ENCODE measurements at places on chromosomes 5 and 9.

- no peak for DNase-seq
These were observed 18.6 kb upstream of the GLRX start for GRCh38 chr5:95840956-95841705.

GRCh38 chr5:139293202-139293506 lies 386 bp upstream of the MATR3 start:
- DNase-seq: no peak

GRCh38 chr5:116813906-116814305 lies 239.3 kb upstream of the SEMA6A start:
- DNase-seq: no peak

DNA sequence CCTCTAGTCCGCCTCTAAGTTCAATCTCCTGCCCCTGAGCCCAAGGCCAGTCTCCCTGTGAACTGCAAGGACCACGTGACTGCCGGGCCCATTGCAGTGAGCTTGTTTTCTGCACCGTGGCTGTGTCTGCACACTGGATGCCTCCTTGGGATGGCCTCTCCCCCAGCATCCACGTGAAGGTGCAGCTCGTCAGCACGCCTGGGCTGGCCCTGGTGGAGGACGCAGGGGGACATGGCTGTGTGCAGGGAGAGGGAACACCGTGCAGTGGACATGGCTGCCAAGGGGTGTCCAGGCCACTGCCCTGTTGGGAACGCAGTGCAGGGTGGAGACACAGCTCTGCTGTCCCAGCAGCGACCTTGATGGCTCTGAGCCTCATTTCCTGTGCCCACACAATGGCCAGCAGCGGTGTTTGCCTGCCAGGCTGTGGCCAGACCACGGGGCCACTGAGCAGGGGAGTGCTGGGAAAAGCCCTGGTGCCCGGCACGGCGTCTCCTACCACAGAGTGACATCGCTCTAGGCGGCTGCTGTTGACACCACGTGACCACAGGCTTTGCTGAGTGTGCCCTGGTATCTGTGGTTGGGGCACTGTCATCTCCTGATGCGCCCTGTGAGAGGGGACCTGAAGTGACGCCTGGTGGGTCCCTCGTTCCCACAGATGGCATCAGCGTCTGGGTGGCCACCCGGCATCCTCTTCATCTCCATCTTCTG lies 26.9 kb upstream of the EXOC3 start:
- no peak for DNase-seq

GRCh38 chr5:68533051-68533450 lies 317.5 kb downstream of the PIK3R1 start:
- no peak for DNase-seq

DNA sequence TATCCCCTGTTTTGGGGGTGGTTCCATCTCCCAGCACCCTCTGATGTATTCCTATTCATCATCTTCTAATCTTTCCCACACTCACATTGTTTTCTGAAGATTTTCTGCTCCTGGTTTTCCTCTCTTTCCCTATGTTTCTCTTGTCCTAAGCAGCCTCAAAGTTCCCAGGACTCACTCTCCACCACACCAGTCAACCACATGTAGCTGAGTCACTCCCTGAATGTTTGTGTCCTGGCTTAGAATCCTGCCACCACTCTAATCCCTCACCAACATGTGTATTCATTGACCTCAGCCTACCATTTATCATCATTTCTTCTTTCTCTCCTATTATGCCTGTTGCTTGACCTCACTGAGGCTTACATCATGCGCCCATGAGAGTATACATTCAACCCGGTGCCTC lies 282.4 kb upstream of the ADAMTS16 start:
- DNase-seq: peak; percentile 9

GRCh38 chr5:143024228-143024920 lies 254.2 kb downstream of the ARHGAP26 start:
- no peak for DNase-seq

GRCh38 chr5:145979270-145980223 lies 43.2 kb downstream of the SH3RF2 start:
- no peak for DNase-seq

GRCh38 chr5:127642949-127643348 lies 5.9 kb upstream of the CTXN3 start:
- no peak for DNase-seq

DNA sequence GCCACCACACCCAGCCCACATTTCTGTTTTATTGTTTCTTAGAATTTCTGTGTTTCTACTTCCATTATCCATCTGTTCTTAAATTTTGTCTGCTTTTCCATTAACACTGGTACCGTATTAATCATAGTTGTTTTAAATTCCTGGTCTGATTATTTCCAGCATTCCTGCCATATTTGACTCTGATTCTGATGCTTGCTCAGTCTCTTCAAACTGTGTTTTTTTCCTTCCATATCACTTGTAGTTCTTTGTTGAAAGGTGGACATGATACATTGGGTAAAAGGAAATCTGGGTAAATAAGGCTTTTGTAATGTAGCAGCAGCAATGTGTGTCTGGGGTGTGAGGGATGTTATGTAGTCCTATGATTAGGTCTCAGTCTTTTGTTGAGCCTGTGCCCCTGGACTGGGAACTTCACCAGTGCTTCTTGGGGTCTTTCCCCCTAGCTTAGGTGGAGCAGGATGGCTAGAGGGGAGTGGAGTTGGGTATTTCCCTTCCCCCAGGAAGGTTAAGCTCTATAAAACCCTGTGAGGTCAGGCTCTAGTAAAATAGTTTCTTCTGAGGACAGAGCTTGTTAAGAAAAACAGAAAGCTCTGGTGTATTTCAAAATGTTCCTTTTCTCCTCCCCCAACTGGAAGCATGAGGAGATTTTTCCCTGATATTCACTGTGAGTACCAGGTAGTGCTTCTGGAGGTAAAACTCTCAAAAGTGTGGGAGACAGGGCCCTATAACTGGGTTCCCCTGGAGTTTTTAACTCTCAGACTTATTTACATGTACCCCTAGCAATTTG lies 10.1 kb upstream of the TMOD1 start:
- no peak for DNase-seq

DNA sequence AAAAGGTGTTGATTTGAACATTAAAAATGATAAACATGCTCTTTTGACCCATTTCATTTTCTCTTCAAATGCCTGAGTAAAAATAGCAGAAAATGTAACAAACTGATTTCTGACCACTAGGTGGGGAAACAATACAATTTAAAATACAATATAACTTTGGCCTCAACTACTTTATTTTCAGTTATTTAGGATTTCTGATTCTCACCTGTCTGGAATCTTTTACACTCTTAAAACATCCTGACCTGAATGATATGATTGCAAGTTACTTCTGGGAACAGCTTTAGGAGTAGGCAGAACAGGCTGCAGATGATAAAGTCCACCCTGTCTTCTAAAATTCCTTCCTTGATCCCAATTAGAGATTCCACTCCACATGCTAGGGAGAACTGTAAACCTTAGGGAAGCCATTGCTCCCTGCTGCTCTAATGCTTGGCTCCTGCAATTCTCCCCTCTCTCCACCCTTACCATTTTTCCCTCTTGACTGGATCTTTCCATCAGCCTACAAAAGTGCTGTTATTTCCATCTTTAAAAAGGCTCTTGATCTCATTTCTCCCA lies 70.3 kb downstream of the FYB1 start:
- no peak for DNase-seq

DNA sequence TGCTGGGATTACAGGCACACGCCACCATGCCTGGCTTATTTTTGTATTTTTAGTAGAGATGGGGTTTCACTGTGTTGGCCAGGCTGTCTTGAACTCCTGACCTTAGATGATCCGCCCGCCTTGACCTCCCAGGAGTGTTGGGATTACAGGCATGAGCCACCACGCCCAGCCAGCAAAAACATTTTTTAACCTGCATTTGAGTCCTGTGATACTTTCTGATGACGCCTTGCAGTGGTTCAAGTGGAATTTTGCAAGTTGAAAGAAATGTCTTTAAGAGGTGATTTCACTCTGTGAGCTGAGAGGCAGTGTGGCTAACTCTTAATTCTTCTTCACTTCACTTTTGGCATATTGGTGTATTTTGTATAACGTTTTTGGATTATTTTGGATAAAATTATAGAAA lies 9.1 kb downstream of the ANP32B start:
- DNase-seq: no peak

GRCh38 chr9:18980189-18980588 lies 52.8 kb downstream of the SAXO1 start:
- no peak for DNase-seq

DNA sequence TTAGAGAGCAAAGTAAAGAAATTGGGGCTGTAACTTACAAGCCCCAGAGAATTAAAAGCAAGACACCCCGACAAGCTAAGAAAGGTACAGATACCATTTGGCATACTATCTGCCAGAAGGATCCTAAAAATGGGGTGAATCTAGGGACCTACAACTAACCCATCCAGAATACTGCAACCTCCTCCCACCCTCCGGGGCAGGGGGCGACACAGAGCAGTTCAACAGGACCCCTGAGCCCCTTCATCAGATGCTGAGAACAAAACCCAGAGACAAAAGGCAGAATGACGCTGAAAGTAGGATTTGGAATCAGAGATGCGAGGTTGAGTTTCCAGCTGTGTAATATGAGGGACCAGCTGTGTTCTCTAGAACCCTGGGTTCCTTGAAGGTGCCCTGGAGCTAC lies 71.2 kb downstream of the EPB41L4B start:
- no peak for DNase-seq

DNA sequence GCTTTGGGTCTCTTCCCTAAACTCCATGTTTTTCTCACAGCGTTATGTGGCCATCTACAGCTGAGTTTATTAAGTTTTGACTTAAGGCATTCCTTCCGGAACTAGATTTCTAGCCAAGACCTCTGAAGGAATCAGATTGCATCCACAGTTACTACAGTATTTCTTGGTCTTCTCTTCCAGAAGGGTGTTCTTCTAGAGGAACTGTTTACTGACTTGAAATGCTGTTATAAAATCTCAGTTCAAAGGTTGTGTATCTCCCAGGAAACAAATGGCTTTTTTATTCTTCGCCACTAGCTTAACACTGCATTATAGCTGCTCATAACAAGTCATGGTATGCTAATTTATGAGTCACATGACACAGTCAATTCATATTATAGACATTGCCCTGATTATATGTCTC lies 55.3 kb upstream of the RAD23B start:
- DNase-seq: no peak
